Pancreas (tissue), 10 donors: ENCODE measurements at places on chromosomes 1 and 21. TPM values are rescaled to one million over a fixed set of nuclear protein-coding genes. Genes with fewer than 3 reads are reported as not detected.

- DNase-seq, result no peak
Observed at GRCh38 chr1:113201560-113201959, 128.6 kb downstream of the LRIG2 start.

DNA sequence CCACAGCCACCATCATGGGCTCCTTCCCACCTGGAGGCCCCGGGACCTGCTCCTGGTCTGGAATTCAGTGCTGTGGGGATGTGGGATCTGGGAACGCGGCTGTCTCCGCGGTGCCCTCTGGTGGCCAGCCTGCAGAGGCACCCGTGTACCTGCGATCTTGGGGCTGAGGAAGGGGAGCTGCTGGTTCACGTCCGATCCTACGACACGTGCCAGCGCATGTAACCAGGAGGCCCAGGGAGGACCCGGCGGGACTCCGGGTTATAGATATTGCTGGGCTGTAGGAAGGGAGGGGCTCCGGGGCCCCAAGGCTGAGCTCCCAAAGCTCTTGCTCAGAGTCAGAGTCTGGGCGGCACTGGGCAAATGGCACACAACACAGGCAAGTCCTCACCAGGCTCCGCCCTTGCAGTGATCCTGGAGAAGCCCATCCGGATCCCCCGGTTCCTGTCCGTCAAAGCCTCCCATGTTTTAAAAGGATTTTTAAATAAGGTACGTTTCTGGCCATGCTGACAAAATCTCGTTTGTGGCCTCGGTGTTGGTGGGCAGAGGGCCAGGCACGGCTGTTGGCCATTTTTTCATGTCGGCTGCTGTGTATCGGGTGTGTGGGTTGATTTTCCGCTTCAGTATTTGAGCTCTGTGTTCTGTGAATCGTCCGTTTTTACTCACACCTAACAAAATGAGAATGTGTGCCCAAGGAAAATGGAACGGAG, 20.1 kb downstream of the FAAP20 start:
- DNase-seq, result no peak

DNA sequence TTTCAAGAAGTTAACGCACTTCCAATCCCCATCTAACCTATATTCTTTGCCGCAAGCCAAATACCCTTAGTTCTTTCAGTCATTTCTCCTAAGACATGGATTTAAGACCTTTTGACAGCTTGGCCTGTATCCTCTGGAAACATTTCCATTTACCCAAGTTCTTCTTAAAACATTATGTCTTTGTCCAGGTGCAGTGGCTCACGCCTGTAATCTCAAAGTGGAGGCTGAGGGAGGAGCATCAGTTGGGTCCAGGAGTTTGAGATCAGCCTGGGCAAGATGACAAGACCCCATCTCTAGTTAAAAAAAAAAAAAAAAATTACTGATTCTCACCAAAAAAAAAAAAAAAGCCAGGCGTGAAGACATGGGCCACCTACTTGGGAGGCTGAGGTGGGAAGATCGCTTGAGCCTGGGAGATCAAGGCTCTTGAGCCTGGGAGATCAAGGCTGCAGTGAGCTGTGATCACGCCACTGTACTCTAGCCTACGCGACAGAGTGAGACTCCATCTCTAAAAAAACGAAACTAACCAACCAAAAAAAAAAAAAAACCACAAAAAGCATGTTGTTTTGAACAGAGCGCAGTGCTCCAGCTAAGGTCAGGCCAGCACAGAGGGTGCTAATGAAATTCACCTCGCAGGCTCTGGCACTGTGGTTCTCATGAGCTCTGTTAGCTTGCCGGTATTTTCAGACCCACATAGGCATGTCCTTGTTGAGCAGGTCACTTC, 36.0 kb downstream of the NUAK2 start:
- no peak for DNase-seq

GRCh38 chr1:89815611-89816010, 5.2 kb upstream of the LRRC8D start:
- DNase-seq, result no peak

- no peak for DNase-seq
Observed at GRCh38 chr21:44933918-44934260, 5.9 kb upstream of the SLX9 start.

DNA sequence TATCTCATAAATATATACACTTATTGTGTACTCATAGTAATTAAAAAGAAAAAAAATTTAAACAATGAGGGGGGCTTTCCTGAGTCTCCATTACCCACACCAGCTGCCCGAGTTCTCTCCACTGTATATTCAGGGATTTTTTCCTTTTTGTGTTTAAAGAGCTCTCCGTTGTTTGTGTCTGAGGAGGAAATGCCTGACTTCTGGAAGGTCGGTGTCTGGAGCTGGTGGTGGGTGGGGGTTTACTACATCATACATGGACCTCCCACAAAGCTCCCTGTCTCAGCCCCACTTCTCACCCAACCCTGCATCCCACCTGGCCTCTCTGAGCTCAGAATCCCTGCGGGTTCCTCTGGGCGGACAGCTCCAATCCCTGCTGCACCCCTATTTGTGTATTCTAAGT, 64.1 kb upstream of the ETV3 start:
- DNase-seq, result no peak

GRCh38 chr1:1777583-1777899, 729 bp downstream of the NADK start:
- no peak for DNase-seq

GRCh38 chr1:180765151-180765550, 133.3 kb downstream of the XPR1 start:
- no peak for DNase-seq

SLC45A3 gene
- 1.4 TPM for polyA plus RNA-seq

S100A8 gene
- polyA plus RNA-seq, result 41.9 TPM

DNA sequence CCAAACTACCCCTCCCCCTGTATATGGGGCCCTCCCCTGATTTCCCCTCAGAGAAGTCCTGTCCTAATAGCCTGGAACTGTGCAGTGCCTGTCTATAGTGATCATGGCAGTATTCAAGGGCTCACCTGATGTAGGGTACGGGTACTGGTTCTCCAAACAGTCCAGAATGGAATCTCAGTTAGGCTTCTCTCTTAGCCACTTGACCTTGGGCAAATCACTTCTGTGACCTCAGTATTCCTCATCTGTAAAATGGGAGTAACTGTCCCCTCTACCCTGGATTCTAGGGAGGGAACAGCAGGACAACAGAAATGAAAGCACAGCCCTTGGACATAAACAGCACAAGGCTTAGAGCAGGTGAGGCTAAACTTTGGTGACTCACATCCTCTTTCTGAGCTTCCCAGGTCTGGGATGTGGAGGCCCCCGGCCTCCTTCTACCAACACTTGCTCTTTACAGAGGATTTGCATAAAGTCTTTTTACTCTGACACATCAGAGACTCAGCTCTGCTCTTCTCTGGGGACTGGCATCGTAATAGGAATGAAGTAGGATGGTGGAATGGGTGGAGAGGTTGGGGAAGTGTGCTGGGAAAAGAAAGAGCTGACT, 20.0 kb upstream of the PDZK1IP1 start:
- no peak for DNase-seq

ANKRD45 gene
- 0.52 TPM for polyA plus RNA-seq

- no peak for DNase-seq
Observed at GRCh38 chr1:61120998-61121397, 38.6 kb downstream of the NFIA start.

FCRL2 gene
- polyA plus RNA-seq, result 0.07 TPM

DNA sequence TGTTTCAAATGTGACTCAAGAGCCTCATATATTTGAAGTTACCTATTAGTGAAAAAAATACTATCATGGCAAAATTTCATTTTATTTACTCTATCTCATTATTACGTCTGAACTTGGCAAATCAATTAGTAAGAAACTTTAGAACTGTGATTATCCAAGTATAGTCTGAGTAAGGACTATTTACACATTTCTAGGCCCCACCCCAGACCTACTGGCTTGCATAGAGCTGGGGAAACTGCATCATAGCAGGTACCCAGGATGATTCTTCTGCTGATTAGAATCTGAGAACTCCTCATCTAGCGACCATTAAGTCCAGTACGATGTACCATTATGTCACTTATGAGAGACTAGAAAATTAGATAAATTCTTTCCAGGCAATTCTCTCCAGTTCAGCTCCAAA, 20.1 kb downstream of the MCOLN3 start:
- no peak for DNase-seq

GRCh38 chr21:40018871-40019475, 151.7 kb downstream of the PCP4 start:
- no peak for DNase-seq

AHDC1 gene
- polyA plus RNA-seq, result 27.5 TPM

DNA sequence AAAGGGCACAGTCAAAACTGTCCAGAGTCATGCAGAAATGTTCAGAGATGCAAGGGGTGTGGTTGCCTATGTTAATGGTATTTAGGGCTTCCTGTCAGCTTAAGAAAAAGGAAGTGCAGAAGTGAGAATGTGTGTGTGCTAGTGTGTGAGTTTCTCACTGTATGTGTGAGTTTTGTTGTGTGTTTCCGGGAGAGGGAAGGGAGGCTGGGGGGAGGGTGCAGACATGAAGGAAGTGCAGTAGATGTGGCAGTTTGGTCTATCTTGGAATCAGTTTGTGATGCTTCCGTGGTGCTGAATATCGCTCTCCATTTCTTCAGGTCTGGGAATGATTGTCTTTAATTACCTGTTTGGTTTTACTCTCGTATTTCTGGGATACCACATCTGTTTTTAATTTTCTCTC, 16.5 kb upstream of the ATP6V1G3 start:
- no peak for DNase-seq

CD84 gene
- polyA plus RNA-seq, result 0.16 TPM

CFHR3 gene
- polyA plus RNA-seq, result 0.15 TPM

CLDN17 gene
- not detected for polyA plus RNA-seq

C21orf58 gene
- 8.8 TPM for polyA plus RNA-seq

GRCh38 chr1:21060523-21060922, 116.2 kb downstream of the EIF4G3 start:
- no peak for DNase-seq
